Stimulated activated naive CD8-positive, alpha-beta T cell treated with anti-CD3 and anti-CD28 coated beads, Interleukin-15, Interleukin-2, amounts not matched to agents 100 U/mL and 50 U/mL, for 24 hours (primary cell): ENCODE measurements at places on chromosomes 4 and X.

DNA sequence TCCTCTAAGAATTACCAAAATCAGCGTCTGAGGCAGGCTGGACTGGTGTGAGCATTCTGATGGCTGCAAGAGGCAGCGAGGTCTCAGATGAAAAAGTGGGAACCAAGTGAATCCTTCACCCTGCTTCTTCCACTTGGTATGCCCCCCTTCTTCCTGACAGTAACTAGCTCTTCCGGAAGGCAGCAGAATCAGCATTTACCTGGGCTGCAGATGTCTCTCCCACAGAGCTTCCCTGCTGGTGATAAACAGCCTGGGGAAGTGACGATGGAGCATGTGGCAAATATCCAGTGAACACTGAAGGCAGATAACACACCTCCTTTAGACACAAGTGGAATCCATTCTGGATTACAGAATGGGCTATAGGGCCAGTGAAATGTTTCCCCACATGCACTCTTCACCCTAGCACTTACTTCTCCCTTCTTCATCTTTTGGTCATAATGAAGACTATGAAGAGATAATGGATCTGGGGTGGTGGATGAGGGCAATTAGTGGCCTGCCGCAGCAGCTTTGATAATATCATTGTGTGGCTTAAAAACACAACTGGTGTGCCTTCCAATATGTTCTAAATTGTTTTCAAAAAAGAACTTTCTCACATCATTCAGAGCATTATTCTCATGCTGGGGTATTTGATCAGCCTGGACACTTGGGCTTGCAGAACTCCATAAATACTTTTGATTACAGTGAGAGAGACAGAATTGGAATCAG, 60.8 kb upstream of the TBC1D9 start:
- no peak for DNase-seq

- DNase-seq, result no peak
Measured at GRCh38 chr4:7212101-7212674, 19.9 kb downstream of the SORCS2 start.

DNA sequence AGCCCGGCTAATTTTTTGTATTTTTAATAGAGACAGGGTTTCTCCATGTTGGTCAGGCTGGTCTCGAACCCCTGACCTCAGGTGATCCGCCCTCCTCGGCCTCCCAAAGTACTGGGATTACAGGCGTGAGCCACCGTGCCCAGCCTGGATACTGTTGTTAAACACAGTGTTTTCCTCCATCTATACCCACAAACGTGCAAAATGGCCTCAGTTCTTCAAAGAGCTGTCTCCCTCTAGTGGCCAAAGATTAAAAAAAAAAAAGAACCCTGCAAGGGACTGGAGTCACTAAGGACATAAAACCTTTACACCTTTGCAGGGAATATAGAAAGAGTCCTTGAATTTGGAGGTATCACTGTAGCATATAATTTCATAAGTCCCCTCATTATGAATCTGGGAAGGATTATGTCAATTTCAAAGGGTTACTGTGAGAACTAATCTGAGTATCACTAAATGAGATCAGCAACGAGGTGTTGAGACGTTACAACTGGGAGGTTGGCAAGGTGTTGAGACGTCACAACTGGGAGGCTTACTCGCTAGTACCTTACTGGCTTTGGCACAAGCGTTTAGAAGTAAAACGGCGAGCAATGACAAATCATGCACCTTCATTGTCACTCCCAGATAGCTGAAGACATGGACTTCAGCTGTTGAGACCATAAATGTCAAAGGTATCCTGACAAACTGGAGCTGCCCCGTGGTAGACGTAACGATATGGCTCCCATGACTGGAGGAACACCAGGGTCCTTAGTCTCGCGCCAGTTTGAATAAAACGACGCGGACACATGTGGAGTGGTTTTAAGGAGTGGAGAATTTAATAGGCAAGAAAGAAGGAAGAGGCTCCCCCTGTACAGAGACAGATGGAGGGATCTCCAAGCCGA, 33.4 kb upstream of the ENPP6 start:
- DNase-seq, result peak; percentile 9

- DNase-seq, result no peak
Measured at GRCh38 chrX:154731184-154731583, 19.7 kb downstream of the GAB3 start.

DNA sequence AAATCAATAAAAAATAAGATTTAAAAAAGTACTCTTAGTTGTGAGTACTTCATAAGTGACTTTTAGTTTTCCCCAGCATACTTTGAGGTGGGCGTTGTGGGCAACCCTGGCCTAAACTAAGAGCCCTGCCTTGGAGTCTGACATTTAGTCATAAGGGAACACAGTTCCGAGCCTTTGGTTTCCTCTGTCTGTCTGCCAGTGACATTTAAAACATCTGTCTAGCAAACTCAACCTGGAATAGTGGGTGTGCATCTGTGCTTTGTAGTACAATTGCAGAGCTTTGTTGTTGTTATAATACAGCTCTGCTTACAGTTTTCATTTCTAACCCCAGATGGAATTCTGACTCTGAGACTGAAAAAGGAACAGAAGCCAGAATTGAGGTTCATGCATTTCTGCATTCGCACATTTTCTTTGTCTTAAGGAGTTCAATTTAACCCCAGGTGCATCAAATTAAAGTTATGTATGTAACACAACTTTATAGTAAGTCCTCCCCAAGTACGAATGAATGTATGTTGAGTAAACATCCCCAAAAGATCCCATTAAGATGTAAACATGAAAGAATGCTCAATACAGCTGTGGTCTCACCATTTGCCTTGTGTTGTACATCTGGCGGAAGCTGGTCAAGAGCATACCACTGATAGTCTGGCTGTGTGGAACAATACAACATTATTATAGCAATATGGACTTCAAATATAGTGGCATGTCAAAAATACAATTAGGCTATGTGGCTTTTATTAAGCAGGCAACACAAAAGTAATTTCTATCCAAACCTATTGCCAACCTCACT, 25.9 kb downstream of the TNIP3 start:
- DNase-seq, result peak; percentile 65

GRCh38 chrX:31199840-31200114, 127.9 kb upstream of the FTHL17 start:
- DNase-seq, result no peak

DNA sequence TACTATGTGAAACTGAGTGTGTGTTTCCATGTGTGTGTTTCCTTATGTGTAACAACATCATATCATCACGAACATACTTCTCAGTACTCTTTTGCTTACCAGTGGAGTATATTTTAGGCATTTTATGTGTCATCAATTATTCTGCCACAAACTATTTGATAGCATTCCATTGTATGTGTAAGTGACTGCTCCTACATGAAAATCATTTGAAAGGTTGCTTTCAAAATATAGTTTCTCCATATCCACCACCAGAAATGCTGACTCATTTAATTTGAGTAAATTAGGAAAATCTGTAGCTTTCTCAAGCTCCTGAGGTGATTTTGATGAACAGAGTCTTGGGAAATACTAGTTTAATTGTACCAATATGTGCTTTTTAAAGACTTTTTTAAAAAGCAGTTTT, 376.2 kb downstream of the PCDH18 start:
- DNase-seq, result no peak

- DNase-seq, result no peak
Measured at GRCh38 chr4:128451270-128451905, 163.8 kb upstream of the PGRMC2 start.

DNA sequence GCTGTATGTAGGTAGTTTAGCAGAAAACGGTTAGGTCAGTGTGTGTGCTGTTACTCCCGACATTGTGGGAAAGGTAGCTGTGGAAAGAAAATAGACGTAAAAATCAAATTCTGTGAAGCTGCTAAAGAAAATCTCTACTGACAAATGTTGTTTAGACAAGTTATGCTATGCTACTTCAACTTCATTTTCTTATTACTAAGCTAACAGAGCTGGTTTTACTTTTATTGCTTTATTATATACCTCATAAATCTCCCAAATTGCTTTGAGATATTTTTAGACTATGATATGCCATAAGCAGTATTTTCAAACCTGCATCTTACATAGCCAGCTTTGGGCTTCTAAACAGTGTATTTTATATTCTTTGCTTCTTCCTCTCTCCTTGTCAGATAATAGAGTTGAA, 108.2 kb upstream of the PACRGL start:
- DNase-seq, result no peak
